Activated CD4-positive, alpha-beta T cell treated with anti-CD3 and anti-CD28 coated beads, Interleukin-2, amount 10 ng/mL, durations not matched to agents 7 days and 5 days (primary cell): ENCODE measurements at places on chromosomes 2 and 18. TPM values are rescaled to one million over a fixed set of nuclear protein-coding genes. Genes with fewer than 3 reads are reported as not detected.

GRCh38 chr2:182506606-182507005, 79.8 kb upstream of the PDE1A start:
- no peak for DNase-seq

- no peak for DNase-seq
Observed at GRCh38 chr2:148781544-148781943, 93.5 kb upstream of the KIF5C start.

GRCh38 chr2:153163055-153163454, 315.5 kb downstream of the RPRM start:
- no peak for DNase-seq

Gene MYOM1
- 2.1 TPM for total RNA-seq
